ENCODE measurements at places on chromosomes 5 and 9.

- DNase-seq = no peak
Measured at GRCh38 chr5:164351245-164351834, 845.9 kb downstream of the MAT2B start.

DNA sequence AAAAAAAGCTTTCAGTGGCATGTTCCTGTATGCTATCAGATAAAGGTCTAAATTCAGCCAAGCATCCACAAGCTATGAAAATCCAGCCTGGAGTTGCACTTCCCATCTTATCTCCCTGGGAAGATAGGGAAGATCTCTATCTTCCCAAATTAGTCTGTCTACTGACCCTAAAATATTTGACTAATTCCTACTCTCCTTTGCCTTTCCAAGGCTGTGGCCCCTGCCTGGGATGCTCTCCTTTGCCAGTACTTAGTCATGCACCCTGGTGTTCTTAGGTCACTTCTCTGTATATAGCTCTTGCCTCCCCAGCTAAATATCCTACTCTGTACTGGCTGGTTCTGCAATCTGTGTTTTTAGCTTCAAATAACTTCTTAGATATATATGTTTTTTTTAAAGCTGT is 44.0 kb upstream of the PLPP1 start:
- DNase-seq = no peak

DNA sequence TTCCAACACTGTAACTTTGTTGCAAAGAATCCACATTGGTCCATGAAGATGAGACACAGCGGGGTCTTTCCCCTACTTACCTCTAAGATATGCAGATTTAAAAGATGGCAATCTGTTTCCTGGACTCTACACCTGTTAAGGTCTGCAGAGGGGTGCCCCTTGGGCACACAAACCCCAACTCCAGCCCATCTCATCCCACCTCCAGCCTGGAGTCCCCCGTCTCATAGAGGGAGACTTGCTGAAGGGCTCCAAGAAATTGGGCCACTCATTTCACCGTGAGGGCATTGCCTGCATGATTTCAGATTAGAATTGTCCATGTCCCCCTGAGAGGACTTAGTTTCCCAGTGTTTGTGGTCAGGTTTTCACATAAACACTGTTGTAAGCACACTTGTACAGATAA is 365.7 kb downstream of the IRX2 start:
- no peak for DNase-seq

DNA sequence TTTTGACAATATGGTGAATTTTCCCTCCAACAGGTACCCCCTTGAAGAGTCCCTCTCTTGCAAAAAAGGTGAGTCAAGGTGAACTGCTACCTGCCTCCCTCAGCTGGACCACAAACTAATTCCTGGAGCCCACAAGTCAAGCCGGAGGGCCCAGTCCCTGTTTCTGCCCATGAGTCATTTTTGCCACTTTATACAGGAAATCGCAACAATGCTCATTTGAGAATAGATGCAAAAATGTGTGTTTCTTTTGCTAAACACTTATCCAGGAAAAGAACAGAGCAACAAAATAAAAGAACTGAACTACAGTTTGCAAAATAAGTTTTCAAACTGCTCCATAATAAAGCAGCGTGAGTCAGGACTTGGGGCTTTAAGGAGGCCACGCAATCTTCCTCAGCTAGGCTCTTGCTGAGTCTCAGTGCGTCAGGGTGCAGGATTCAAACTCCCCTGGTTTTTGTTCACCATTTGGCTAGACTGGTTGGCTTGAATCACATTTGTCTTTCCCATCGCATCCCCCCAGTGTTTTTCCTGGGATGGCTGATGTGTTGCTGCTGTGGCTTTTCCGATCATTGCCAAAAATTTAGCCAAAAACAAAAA is 102.7 kb downstream of the GOLPH3 start:
- DNase-seq = no peak

- DNase-seq = no peak
Measured at GRCh38 chr5:102691434-102691833, 63.7 kb upstream of the PAM start.

DNA sequence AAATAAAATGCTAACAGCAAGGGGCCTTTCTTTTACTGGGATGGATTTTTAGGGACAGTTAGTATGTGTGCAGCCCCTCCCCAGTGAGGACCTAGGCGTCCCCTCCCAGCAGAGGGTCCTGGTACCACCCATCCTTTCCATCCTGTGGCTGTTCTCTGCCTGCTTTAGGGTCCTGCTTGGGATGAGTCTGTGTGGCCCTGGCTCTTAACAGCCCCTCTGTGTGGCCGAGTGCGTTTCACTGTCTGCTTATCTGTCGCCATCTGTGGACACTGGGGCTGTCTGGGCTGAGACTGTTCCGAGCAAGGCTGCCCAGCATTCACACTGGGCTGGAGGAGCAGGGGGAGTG is 17.0 kb downstream of the WNK2 start:
- no peak for DNase-seq

GRCh38 chr5:100872408-100873190 is 30.5 kb downstream of the ST8SIA4 start:
- DNase-seq = no peak

- no peak for DNase-seq
Measured at GRCh38 chr5:40033411-40033810, 608.6 kb upstream of the DAB2 start.

DNA sequence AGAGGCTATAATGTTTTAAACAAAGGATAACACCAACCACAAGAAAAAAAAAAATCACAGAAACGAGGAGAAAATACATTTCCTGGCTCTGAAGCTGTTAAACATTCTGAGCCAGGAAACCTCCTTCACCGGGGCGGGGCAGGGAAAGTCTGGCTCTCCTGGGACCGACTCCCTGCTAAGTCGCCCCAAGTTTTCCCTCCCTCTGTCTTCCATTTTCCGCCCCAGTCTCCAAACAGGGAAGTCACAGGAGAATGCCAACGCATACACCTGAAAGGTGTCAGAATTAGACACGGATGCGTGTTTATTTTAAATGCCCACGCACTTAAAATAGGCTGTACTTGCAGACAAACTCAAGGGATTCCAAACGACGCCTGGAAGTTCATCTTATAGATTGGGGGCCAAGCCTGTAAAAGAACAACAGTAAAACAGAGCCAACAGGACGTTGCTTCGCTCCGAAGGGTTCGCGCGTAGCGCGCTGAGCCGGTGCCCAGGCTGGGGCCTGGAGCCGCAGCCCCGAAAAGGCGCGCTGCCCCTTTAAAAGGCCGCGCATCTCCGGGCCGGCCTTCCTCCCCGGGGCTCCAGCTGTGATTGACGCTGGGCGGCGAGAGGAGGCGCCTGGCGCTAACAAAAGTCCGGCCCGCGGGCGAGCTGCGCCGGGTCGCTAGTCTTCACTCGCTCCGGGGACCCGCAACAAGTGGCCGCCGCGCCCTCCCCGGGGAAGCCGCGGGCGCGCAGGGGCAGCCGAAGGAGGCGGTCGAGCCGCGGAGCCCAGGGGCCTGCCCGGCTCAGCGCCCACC is at the start of gene FBXL7:
Gene FBXL7 (plus strand): TSS at position 653 of the 797 bp plus-strand sequence.
- DNase-seq = no peak

- DNase-seq = no peak
Measured at GRCh38 chr5:32206509-32207354, 32.6 kb upstream of the GOLPH3 start.

DNA sequence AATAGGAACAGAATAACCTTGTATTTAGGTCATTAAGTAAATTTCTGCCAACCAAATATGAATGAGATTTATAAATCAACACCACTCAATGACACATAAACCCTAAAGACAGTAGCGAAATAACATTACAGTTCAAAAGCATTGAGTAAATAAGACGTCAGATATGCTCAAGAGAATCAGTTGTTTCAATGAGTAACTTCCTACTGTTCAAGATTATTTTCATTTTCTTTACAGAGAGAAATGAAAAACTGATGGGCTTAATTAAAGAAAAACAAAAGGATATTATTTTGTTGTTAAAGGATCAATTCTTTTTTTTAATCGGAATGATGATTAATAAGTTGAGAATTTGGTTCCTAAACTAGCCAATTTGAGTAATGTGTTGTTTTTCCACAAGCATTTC is 150.1 kb downstream of the BNC2 start:
- no peak for DNase-seq

DNA sequence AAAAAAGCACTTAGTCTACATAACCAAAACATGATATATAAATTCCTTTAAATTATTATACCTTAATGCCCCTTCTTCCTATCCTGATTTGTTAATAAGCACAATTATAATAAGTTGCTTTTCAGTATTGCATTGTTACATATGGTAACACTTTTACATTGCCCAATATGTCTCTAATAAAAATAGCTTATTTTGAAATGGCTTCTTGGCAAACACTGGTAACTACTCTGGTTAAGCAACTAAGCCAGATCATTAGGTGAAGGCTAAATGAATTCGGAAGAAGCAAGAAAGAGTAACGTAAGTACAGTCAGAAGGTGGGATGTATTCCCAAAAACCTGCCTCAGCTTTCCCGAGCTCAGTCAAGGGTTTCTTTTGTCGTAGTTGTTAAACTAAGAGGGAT is 85.3 kb downstream of the TTC39B start:
- no peak for DNase-seq

- DNase-seq = no peak
Measured at GRCh38 chr9:134365791-134366222, 39.6 kb downstream of the RXRA start.

DNA sequence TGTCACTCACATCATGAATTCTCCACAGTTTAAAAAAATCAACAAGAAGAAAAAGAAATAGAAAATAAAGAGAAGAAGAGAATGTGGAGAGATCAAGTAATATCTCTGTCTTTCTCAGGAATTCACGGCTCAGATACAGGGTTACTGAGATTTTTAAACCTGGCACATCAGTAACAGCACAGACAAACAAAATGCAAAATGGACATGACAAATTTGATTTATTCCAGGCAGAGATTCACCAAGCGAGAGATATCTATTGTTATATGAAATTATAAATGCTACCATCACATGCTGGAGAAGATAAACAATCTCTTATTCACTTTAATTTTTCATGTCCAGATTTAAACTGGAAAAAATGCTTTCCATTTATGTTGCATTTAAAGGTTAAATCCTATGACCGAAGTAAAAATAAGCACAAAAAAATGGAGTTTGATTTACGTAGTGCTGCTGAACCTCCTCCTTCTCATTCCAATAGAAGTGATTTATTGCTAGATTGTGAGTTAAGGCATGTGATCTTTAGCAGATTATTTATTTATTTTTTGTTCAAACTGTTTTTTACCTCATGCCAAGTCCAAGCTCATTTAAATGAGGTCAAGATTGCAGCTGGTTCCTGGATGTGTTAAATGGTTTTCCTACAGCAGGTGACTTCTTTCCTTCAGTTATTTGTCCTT is 926.4 kb downstream of the MAT2B start:
- no peak for DNase-seq

GRCh38 chr9:1979741-1980367 is 35.3 kb upstream of the SMARCA2 start:
- DNase-seq = no peak

GRCh38 chr9:70255486-70255885 is 3.3 kb upstream of the SMC5 start:
- DNase-seq = no peak

DNA sequence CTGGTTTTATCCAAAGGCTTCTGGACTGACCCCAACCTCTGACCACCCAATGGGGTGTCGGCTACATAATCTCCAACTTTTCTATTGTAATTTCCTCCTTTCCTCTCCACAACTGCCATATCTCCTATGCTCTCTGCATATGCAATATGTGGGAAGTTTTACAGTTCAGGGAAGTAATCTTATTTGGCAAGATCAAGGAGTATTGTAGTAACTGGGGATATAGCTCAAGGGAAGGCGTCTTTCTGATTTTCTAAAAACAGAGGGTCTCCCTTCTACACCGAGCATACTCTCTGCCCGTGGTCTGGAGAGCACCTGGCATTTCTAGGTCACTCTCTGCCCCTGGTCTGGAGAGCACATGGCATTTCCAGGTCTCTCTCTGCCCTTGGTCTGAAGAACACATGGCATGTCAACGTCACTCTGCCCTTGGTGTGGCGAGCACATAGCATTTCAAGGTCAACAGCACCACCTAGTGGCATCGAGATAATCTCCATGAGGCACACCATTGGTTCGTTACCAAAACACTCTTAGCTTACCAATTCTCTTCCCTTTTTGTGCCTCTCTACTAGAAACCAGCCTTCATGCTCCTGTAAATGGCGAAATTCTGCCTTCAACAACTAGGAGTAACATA is 616.4 kb upstream of the NUDT12 start:
- no peak for DNase-seq

DNA sequence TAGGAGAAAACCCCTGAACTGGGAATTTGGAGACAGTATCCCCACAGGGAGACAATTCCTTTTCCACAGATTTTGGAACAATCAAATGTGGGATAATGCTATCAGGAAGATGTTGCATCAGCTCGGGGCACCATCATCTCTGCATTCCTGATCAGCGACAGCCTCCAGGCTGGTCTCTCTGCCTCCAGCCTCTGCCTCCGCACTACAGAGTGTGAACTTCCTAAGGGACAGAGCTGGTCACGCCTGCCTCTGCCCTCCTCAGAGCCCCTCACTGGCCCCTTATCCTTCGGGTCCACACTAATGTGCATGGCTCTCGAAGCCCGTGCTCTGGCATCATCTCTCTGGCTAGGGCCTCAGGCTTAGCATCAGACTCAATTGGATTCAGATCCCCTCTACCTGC is 8.6 kb downstream of the FOXI1 start:
- no peak for DNase-seq

DNA sequence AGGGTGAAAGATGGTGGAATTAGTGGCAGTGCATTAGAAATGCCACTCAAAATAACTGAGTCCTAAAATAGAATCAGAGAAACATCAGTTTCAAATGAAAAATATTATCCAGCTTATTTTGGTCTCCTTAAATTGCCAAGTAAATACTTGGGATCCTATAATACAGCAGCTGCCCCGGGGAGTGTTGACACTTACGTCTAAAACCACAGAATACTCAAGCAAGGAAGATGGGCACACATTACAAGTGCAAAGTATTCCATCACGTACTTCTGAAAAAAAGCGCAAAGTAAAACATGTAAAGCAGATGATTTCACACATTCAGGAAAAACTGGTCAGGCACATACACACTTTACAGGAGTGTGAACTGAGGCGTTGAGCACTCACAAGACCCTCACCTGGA is 2.4 kb upstream of the ARHGEF37 start:
- DNase-seq = no peak

DNA sequence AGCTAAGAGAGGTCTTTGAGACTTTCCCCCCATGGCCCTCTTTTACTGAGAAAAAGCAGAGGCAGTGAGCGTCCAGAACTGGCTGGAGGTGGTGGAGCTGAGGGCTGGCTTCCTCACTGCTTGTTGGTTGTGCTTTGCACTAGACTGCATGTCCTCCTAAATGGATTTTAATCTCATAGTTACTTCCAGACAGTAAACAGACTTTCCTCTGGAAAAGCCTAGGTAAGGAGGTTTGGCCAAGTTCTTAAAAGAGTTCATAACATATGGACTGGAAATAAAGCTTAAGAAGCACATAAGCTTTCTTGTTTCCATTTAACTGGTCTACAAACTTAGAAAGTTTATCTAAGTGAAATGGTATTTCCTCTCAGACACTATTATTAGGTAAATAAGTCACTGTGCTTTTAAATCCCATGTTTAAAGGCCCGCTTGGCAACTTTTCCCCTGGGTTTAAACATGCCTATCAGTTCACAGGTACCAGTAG is 2.0 kb downstream of the ASPN start:
- no peak for DNase-seq

GRCh38 chr9:135732569-135733257 is 30.7 kb downstream of the KCNT1 start:
- no peak for DNase-seq

- no peak for DNase-seq
Measured at GRCh38 chr5:134374232-134374631, 2.9 kb downstream of the UBE2B start.

GRCh38 chr9:79246170-79246569 is 325.6 kb upstream of the TLE4 start:
- no peak for DNase-seq
